ENCODE measurements at places on chromosomes 7 and 10.
A peak's percentile ranks its signal among the peaks of the same experiment; 100 is the strongest.

- no peak for DNase-seq
These were observed 198.8 kb downstream of the TCERG1L start for GRCh38 chr10:131112691-131113090.

DNA sequence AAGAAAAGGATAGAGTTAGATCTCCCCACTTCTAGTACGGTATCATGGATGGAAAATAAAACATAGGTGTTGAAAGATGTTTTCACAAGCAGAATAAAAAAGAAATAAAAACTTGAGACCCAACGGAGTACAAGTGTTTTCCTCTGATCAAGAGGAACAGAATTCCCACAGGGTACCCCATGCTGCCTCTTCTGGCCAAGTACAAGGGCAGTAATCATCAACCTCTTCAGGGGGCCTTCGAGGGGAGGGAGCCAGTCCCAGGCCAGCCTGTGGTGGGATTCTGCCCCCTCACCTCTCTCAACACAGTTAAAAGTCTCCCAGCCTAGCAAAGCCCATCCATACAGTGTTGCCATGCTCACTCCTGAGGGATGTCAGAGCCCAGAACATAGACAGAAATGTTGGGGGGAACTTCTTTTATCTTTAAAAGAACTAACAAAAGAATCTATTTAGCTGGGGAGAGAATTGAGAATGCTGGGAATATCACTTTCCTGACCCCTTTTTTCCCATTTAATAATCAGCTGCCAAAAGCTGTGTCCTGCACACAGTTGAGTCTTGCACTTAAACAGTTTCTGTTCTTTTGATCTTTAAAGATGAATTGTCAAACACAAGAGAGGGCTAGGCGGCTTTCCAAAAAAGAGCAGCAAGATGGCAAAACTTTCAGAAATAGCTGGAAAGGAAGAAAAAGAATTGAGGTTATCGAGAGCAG lies 101.7 kb downstream of the PTN start:
- no peak for DNase-seq

GRCh38 chr10:88399240-88399639 lies 183.9 kb downstream of the RNLS start:
- DNase-seq = no peak

DNA sequence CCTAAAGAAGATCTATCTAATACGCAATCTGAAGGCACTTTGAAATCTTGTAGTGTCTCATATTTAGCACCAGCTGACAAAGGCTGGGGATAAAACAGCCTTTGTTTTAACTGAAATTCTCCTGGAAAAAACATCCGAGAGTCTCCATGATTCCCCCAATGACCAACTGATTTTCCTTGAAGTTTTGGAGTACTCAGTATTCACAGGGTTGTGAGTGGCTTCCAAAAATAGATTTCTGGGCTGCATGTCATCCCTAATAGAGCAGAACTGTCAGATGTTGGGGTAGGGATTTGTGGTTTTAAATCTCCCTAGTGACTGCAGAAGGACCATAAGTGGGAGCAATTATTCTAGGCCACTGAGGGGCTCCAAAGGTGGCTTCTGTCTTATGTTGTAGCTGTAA lies 206.4 kb downstream of the TAX1BP1 start:
- DNase-seq = no peak

DNA sequence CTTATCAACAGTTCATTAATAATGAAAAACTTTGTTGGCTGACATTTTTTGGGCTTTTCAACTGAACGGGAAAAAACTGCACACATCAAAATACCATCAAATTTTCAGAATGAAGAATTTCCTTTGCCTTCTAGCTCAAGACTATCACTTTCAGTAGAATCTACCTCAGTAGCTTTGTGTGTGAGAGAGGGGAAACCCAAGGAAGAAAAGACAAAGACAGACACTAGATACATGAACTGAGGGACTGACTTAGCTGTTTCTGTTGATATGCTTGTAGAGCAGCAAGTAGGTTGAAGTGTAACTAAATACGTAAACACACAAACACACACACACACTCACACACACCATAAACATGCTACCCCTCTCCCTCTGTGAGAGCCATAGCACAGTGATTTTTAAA lies 257.1 kb downstream of the CDK14 start:
- DNase-seq = no peak

GRCh38 chr7:123494193-123494796 lies 40.1 kb downstream of the IQUB start:
- peak; percentile 31 for DNase-seq

- no peak for DNase-seq
These were observed 104.9 kb downstream of the CDK6 start for GRCh38 chr7:92731335-92732063.

DNA sequence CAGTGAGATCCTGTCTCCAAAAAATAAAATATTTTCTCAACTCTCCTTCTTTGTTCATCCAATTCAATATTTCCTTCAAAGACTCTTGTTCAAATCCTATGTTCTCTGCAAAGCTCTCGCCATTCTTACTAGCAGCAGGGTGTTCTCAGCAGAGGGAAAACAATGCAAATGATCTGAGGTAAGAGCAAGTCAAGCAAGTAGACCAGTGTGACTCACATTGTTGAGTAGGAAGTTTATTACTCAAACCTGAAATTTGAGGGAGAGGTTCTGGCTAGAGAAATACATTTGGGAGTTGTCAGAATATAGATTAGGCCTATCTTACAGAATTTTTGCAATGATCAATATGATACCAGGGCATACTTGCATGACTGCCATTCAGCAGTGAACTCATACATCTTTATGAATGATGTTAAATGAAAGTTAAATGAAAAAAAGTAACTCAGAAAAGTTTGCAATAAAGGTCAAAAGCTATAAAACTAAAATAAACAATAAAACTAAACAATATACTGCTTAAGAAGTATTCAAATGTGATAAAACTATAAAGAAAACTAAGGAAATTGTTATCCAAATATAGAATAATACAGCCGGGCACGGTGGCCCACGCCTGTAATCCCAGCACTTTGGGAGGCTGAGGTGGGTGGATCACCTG lies 5.8 kb downstream of the IDE start:
- DNase-seq = no peak

GRCh38 chr7:6092953-6093354 lies 61.8 kb downstream of the ANKRD61 start:
- no peak for DNase-seq

DNA sequence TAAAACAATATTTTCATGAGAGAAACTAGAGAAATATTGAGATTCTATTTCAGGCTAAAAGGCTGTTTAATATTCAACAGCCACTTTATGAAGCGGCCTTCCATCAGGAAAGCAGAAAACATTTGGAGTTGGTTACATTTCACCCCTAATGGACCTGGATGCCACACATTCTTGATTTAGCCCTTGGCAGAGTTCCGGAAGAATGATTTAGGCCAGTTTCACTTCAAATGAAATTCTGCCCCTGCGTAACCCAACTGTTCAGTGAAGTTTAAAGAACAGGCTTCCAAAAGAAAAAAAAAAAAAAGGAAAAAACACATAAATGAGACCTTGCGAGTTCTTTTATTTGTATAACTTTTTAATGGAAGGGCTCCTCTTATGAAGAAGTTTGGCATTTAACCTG lies 239.2 kb upstream of the AKR1E2 start:
- DNase-seq = no peak

GRCh38 chr10:58642283-58642682 lies 129.6 kb downstream of the BICC1 start:
- no peak for DNase-seq

DNA sequence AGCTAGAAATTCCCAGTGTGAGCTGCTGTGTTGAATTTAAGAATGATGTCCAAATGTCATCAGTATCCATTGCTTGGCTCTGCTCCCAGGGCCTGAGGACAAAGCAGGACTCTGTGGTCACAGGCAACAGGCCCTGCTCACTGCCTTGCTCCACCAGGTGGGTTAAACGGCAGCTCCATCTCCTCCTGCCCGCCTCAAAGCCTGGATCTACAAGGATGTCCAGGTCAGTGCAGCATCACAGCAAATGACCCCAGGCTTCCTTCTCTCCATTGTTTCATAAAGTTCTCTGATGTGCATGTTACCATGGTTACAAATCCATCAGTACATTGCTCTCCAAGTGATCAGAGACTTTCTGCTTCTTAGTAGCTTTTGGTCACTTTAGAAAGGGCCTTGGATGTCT lies 322.0 kb upstream of the ZNF32 start:
- no peak for DNase-seq

- DNase-seq = no peak
These were observed 57.1 kb downstream of the AMPH start for GRCh38 chr7:38574086-38574485.

DNA sequence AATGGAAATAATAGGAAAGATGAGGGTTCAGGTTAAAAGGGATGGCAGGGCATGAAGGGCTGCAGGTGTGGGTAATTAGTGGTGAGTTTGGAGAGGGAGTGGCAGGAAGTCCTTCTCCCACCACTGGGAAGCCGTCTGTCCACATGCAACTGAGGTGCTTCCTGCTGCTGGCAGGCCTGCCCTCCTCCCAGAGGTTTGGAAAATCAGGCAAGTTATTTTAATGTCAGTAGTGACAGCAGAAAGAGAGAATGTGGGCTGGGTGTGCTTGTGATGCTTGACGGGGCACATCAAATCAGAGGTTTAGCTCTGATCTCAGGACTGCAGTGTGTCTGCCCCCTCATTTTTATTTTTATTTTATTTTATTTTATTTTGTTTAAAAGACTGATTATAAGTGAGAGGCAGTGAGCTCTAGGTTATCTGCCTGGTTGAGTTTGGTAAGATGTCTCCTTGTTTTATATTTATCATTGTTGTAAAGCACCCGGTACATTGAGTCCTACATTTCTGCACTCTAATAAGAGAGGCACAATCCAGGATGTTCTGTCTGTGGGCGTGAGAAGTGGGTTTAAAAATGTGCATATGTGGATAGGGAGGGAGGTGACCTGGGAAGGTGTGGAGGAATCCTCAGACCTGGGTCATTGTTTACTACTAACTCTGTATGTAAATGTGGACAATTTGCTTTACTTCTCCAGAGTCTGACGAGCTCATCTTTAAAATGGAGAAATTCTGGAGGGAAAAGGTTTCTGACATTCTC lies 504.4 kb downstream of the LRMDA start:
- no peak for DNase-seq

GRCh38 chr10:6535156-6535764 lies 44.8 kb downstream of the PRKCQ start:
- DNase-seq = no peak

DNA sequence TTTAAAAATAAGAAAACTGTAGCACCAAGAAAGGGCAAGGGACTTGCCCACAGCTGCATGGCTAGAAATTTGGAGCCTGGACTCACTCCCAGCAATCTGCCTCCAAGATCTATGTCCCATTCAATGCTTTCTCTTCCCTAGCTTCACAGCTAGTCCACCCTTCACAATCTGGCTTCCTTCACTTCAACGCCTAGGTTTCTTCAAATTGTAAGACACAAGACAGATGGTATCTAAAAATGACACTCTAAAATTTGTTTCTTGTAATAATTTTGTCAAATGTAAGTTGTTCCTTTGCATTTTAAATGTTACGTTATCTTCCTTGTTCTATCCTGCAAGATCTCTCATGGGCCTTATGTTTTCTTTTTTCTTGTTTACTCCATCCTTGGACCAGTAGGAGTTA lies 48.6 kb downstream of the CTTNBP2 start:
- DNase-seq = no peak

- no peak for DNase-seq
These were observed 71.7 kb upstream of the ADAM12 start for GRCh38 chr10:126459878-126460481.

GRCh38 chr7:595621-596010 lies 76.0 kb upstream of the PDGFA start:
- DNase-seq = no peak

- no peak for DNase-seq
These were observed 652.0 kb upstream of the NRP1 start for GRCh38 chr10:33986515-33986914.

DNA sequence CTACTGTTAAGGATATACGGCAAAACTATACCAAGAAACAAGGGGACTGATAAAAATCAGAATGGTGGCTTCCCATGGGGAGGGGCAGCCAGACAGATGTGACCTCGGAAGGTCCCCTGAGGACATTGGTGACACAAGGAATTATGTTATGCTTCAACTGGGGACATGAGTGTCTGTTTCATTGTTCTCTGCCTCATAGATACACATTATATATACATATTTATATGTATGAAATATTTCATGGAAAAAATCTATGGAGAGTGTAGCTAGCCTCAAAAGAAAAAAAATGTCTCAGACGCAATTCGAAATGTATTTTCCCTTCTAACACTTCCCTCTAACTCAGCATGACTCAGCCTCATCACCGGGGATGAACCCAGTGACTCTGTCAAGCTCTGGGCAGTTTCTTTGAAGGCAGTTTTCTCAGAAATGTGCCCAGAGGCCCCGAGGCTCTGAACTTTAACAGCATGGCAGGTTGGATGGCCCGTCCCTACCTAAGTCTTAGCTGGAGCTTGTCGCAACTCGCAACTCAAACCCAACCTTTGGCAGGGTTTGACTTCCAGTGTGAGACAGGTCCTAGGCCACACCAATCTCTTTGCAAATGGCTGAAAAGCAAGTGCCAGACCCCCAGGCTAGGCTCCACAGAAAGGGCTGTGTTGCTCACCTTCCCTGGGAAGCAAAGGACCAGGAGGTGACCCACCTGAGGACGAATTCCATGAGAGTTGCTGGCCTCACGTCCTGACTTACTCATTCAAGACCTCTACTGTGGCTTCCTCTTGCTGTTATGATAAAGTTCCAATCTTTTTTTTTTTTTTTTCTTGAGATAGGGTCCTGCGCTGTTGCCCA lies 86.9 kb downstream of the CARD11 start:
- no peak for DNase-seq

DNA sequence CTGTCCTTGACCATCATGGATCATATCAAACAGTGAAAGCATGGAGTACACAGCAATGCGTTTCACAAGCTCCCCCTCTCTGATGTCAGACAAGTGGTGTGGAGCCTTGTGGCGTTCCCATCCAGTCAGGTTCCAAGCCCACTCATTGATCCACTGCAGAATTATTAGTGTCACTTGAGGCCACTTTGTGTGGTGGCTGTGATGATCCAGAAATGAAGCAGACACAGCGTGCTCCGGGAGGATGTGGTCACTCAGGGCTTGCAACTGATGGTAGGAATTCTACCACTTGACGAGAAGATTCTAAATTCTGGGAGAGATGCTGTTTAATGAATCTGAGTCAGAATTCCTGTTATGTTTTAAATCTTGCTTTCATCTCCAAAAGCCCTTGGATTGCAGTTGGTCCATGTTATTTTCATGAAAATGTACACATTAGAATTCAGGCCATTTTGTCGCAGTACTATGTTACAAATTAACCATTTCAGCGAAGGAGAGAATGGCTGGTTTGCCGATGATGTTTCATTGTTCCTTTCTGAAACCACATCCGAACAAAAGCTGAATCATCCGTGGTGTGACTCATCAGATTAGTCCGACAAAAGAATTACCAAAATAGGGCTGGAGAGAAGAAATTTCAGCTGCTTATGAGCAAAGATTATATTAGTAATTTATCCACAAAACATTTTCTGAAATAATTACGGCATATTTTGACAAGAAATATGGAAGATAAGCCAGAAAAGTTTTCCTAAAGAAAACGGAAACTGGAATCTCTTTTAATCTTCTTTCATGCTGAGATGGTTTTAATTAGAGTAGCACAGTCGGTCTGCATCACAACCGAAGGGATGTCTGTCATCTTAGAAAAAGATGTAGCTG lies 48.1 kb downstream of the INSYN2A start:
- no peak for DNase-seq

- DNase-seq = no peak
These were observed 29.7 kb downstream of the CCDC6 start for GRCh38 chr10:59876695-59877094.

GRCh38 chr7:140810830-140811556 lies 113.7 kb downstream of the BRAF start:
- peak; percentile 55 for DNase-seq
